ENCODE measurements at places on chromosomes 5 and 9.

- DNase-seq, result no peak
These were observed 156.8 kb downstream of the GAPVD1 start for GRCh38 chr9:125418404-125418803.

- no peak for DNase-seq
These were observed 43.4 kb upstream of the TNFAIP8 start for GRCh38 chr5:119312403-119312802.

DNA sequence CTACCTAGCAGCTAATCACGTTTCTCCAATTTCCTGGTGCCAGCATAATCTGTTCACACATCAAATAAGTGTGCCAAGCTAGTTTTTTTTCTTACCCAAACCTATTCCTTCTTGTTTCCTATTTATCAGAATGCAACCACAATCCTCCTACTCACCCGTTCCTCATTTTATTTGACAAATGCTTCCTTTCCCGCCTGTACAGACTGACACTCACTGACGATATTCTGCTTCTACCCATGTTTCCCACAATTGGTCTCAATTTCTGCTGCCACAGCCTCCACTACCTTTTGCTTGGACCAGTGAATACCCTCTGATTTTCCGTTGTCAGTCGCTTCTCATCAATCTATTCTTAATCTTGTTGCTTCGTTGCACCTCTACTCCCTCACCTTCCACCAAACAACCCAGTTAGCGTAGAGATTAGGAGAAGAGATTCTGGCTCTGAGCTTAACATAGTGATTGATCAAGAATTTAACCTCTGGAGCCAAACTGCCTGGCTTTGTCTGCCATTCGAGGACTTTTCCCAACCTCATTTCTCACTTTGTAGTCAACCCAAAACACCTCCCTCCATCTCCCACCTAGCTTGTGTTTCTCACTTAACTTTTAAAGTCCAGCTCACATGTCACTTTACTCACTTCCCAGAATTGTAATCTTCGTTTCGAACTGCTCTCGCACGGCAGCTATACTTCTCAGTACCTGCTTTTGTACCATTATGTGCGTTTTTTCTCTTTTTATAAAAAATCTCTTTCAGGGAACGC lies 729 bp upstream of the TMEM38B start:
- no peak for DNase-seq

GRCh38 chr5:126852091-126852571 lies 75.2 kb downstream of the LMNB1 start:
- DNase-seq, result no peak

GRCh38 chr9:116789081-116789480 lies 102.0 kb downstream of the TRIM32 start:
- DNase-seq, result no peak

GRCh38 chr5:10674582-10674981 lies 86.5 kb downstream of the DAP start:
- DNase-seq, result no peak

DNA sequence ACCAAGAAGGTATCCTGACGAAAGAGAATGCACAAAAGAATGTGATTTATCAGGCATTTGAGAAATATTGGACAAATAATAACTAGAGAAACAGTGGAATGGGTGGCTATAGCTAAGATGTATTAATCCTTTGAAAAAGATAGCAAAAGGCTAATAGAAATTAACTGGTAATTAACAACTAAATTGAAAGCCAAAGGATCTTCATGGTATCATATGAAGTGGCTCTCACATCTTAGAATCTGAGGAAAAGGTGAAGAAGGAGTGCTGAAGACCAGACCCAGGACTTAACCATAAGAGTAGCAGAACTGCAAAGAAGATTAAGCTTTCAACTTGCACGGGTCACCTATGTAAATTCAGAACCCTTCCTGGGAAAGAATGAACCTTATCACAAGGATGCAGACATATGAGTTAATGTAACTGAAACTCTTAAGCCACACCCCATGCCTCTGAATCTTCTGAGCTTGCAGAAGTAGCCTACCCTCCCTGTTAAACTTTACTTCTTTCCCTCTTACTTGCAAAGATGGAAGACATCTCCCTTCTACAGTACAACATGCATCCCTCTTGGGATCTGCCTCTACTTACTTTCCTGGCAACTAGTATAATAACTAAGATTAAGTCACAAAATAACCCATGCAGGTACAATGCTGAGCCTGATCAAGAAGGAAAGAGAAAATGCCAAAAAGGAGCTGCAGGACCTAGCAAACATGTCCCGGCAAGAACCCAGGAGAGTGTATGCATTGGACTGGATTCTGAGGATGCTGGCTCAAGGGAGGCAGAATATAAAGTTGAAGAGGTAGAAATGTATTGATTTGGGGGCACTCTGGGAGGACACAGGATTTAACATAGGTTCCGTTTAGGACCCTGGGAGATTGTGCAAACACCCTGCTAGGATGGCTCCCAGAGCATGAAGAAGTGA lies 395.5 kb upstream of the SLC30A5 start:
- no peak for DNase-seq

DNA sequence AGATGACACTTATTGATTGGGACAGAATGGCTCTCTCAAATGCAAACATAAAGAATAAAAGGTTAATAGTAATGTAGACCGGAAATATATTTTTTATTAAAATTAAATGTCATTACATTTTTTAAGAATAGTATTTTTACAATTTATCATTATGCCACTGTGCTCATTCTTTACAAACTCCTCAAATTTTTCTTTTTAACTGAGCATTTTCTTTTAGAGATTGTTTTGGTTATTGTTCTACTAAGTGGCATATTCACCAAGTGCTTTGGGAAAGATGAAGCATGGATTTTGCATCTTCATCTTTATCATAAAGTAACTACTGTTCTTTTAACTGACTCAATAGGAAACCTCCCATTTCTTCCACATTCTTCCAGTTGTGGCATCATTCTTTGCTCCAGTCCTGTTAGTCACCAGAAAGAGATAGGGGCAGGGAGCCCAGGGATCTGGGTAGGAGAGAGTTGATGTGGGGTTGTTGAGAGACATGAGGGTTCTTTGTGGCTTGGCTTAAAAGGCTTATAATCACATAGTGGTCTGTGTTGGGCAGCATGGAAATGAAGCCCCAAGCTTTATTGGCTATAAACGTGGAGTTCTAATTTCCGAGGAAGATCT lies 69.8 kb downstream of the SYK start:
- DNase-seq, result no peak

DNA sequence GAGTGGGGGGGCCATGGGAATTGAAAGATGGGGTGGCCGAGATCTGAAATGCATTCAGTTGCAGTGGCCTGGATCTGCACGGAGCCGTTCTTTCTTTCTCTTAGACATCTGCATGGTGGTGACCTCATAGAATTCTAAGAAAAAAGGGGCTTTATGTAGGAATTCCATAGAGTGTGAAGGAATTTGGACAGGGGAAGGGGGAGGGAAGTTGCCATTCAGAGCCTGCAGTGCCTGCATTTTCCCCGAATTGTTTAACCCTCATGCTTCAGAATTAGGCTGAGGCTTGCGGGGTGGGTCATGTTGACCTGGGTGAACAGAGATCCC lies 4.9 kb downstream of the NEK6 start:
- DNase-seq, result no peak
